ENCODE measurements at places on chromosomes 6 and 20.

DNA sequence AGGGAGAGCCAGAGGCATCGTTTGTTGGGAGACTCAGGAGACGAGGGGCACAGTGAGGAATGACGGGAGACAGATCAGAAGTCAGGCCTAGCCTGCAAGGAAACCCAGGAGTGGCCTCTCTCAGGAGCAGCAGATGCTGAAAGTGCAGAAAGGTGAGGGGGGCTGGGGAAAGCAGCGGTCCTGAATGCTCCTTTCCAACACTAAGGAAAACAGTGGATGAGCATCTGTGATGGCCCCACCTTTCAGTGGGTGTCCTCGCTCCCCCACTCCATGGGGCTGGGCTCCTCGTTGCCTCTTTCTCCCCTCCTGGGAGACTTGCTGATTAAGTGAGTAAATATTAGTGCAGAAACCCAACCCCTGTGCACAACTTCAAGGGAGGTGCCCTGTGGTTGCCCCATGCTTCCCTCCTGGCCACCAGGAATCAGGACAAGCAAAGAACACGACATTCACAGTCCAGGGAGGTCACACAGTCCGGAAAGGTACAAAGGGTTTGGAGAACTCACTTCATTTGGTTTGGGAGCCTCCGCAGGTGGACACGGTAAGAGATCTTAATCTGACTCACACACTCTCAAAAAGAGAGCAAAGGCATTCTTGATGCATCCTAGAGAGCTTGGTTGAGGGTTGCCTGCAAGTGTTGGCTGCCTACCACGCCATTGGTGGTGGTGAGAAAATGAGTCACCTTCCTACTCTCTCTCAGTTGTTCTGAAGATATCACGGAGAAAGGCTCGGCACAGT, 9.7 kb upstream of the BPIFB1 start:
- no peak for DNase-seq

GRCh38 chr6:151641028-151641427, 147.2 kb downstream of the CCDC170 start:
- DNase-seq: no peak

DNA sequence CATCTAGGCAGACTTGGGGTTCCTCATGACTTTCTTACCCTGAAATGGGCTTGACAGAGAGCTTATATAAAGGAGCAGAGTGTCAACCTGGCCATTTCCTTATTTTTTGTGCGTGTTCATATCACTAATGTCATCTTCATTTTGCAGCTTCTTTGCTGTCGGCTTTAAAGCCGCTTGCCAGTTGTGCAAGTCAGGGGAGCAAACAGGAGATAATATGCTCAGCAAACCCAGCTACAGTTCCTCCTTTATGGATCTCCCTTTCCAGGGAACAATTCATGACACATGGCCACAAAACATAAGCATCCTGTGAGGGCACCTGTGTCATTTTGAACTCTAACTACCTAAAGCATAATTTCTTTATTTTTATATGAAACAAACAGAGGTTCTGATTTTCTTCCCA, 6.5 kb upstream of the TUBB2B start:
- DNase-seq: no peak

DNA sequence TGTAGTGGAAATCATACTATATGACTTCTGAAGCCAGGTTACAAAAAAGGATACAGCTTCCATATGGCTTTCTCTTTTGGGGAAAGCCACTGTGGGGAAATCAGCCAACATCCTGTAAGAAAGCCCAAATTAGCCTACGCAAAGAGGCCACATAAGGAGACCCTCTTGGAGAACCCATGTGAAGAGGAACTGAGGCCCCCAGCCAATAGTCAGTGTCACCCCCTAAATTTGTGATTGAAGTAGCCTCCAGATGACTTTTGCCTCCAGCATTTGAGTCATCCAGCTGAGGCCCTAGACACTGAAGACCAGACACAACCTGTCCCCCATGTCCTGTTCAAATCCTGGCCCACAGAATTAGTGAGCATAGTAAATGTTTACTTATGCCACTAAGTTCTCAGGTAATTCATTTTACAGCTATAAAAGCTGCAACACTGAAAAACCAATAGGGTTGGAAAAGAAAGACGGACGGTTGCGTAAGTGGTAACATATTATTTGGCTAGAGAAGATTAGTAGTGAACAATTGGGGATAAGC, 60.4 kb downstream of the HMGCLL1 start:
- no peak for DNase-seq
